Right atrium auricular region (tissue), 2 donors: ENCODE measurements at places on chromosomes 7 and 10.
A peak's percentile ranks its signal among the peaks of the same experiment; 100 is the strongest.

- DNase-seq, result no peak
Measured at GRCh38 chr10:60346661-60347060, 43.0 kb downstream of the ANK3 start.

- DNase-seq, result no peak
Measured at GRCh38 chr7:28065721-28066285, 114.8 kb downstream of the JAZF1 start.

DNA sequence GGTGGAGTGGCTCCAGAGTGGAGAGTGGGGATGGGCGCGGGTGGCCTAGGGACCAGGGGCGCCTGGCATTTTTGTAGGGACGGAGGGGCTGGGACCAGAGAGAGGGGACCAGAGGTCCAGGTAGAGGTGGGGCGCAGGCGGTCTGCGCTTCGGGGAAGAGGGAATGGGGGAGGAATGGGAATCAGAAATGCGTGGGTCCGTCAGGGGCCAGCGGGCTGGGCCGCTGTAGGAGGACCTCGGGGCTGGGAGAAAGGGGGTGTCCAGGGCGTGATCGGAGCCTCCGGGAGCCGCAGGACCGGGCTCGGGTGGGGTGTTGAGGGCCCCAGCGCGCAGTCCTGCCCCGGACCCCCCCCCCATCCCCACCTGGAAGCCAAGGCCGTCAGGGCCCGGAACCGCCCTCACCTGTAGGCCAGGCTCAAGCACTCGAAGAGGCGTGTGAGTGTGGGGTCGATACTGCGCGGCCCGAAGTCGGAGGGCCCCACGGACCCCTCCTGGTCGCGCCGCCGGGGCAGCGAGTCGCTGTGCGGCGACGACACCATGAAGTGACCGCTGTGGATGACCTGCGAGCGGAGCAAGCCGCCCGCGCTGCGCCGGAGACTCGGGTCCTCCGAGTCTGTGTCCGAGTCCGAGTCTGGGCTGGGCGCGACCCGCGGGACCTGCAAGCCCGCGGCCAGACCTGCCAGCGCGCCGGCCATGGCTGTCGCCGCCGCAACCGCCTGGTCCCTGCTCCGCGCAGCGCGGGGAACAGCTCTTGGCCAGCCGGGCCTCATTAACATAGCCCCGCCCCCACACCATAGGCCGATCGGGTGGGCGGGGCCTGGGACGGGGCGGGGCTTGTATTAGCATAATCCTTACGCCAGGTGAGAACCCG, at the start of gene MLXIPL:
MLXIPL (minus strand) TSS at position 725 of the 871 bp plus-strand sequence; CDS start at position 695, 30 bp downstream.
- DNase-seq, result peak; percentile 72

- DNase-seq, result no peak
Measured at GRCh38 chr7:84336303-84336702, 141.7 kb upstream of the SEMA3A start.

- DNase-seq, result peak; percentile 9
Measured at GRCh38 chr10:30647089-30647488, 17.5 kb upstream of the LYZL2 start.

- DNase-seq, result no peak
Measured at GRCh38 chr7:54161621-54162020, 380.6 kb upstream of the VSTM2A start.

DNA sequence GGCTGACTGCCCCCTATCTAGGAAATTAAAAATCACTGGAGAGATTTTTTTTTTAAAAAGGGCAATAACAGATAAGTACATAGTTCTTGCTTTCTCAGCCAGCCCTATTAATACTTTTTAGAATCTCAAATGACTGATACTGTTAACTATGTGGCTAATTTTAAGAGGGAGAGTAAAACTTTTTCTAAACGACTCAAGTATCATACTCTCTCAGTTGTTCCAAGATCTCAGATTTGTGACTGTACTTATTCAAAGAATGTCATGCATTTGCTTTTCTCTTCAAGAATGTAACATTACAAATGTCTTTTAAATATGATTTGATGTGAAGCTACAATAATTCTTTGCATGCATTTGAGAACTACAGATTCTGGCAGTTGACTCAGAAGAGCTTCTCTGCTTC, 55.4 kb upstream of the RAB11FIP2 start:
- DNase-seq, result no peak

GRCh38 chr7:33109758-33110238, 594 bp upstream of the RP9 start:
- DNase-seq, result no peak

DNA sequence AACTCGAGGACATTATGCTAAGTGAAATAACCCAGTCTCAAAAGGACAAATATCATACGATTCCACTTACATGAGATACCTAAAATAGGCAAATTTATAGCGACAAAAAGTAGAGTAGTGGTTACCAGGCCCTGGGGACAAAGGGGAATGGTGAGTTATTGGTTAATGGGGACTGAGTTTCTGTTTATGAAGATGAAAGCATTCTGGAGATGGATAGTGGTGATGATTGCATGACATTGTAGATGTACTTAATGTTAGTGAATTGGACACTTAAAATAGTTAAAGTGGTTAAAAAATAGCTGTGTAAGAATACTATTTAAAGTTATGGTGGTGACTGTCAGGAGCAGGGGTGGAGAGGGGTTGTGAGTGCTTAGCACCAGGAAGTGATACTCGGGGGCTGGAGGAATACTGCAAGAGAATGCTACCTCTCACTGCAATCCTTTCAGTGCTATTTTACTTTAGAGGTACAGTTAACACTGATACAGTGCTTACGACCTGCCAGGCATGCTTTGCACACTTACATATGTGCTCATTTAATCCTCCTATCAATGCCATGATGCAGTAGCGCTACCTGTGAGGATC, 16.7 kb upstream of the TEX36 start:
- no peak for DNase-seq

GRCh38 chr10:77301305-77301730, 336.3 kb downstream of the KCNMA1 start:
- no peak for DNase-seq

- no peak for DNase-seq
Measured at GRCh38 chr10:31143331-31143935, 111.8 kb upstream of the ZNF438 start.

DNA sequence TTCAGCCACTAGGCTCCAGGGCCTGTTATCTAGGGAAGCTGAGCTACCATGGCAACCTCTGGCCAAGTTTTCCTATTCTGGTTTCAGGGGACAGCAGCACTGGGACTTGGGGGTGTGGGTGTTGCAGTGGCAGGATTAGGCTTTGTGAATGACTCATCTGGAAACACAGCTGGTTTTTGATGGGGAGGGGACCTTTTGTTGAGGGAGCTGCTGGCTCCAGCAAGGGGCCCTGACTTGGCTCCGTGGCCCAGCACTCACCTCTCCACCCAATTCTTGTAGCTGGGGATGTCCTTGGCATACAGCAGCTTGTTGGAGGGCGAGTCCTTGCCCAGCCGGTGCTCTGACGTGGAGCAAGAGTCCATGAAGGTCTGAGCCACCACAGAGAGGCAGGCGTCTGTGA, 435.9 kb downstream of the PLXNA4 start:
- DNase-seq, result peak; percentile 62

DNA sequence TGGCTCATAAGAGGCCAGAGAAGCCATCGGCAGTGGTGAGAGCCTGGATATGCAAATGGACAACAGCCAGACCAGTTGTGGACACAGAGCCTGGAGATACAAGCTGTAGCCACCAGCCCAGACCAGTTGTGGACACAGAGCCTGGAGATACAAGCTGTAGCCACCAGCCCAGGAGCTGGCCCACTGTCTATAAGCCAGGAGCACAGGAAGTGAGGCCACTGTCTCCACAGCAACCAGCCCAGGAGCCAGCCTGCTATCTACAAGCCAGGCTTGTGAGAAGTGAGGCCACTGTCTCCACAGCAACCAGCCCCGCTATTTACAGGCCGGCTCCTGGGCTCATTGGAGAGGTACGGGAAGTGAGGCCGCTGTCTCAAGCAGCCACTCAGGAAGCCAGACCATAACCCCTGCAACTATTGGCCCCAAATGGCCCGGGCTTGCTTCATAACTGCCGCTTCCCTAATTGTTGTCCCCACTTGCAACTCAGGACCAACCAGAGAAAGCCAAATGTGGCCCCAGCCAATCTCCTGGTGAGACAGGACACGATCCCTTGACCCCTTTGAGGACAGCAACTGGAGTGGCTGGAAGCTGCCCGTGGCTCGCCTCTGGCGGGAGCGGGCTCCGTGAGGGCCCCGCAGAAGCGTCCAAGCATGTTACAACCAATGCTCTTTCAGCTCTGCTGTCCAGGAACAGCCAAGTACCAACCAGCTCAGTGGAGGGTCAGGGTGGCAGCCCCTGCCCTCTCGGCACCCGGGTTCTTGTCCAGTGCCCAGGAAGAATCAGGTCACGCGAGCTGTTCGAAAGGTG, 44.1 kb upstream of the CNPY1 start:
- no peak for DNase-seq

GRCh38 chr7:36279200-36279925, 110.3 kb upstream of the ANLN start:
- peak; percentile 54 for DNase-seq

GRCh38 chr10:114402871-114403540, 1.3 kb downstream of the AFAP1L2 start:
- DNase-seq, result peak; percentile 57

- no peak for DNase-seq
Measured at GRCh38 chr10:67776371-67776770, 61.6 kb downstream of the DNAJC12 start.

DNA sequence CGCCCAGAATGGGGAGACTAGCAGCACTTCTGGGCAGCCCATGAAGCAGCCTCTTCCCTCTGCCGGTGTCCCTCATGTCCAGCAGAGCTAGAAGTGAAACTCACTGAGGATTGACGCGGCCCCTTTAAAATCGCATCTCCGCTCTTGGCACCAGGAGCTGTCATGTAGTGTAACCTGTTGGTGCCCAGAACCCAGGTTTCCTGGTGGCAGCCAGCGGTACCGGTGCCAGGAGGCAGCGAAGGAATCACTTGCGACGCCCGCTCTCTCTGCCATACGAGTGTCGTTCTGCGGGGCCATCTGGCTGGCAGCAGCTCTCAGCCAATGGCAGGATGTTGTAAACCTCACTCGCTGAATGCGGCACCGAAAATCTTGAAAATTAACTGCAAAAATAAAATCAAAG, 82.7 kb downstream of the CUX1 start:
- DNase-seq, result no peak
